ENCODE measurements at places on chromosomes 11 and 22.

- DNase-seq = no peak
These were observed 197.7 kb upstream of the CTSC start for GRCh38 chr11:88535266-88535665.

DNA sequence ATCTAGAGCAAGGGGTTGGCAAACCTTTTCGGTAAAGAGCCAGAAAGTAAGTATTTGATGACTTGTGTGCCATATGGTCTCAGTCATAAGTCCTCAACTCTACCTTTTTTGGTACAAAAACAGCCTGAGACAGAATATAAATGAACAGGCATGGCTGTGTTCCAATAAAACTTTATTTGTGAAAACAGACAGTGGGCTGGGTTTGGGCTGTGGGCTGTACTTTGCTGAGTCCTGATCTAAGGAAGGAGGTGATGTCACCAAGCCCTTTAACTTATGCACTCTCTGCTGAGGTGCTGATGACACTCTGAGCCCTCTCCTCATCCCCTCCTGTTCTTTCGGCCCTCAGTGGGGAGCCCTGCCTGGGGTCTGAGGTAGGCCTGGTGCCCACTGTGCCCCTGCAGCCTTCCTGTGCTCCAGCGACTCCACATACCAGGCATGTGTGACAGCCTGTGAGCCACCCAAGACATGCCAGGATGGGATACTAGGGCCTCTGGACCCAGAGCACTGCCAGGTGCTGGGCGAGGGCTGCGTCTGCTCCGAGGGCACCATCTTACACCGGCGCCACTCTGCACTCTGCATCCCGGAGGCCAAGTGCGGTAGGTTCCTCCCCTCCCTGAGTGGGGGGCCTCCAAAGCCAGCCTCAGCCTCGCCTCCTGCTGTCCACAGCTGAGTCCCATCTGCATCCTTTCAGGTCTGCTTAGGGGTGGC lies 85.9 kb upstream of the MYOD1 start:
- DNase-seq = no peak

GRCh38 chr11:1782831-1783724 lies 19.4 kb upstream of the CTSD start:
- DNase-seq = no peak

GRCh38 chr11:61714916-61715315 lies 34.7 kb downstream of the DAGLA start:
- DNase-seq = no peak

- no peak for DNase-seq
These were observed 4.7 kb downstream of the CCDC34 start for GRCh38 chr11:27358296-27358695.

DNA sequence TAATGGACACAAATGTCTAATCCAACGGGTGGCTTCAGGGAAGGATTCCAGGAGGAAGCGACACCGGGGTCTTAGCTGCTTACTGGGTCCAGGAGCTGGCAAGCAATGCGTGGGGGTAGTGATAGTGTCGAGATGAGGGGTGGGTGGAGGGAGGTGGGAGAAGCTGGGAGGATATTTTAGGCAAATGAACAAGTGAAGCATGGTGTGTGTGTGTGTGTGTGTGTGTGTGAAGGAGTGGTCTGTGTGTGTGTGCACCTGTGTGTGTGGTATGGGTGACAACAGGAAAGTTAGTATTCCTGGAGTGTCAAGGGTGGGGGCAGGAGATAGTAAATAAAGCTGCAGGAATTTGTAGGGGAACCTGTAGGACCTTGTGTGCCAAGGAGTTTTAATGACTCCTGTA lies 126.9 kb upstream of the ZBED5 start:
- DNase-seq = no peak

DNA sequence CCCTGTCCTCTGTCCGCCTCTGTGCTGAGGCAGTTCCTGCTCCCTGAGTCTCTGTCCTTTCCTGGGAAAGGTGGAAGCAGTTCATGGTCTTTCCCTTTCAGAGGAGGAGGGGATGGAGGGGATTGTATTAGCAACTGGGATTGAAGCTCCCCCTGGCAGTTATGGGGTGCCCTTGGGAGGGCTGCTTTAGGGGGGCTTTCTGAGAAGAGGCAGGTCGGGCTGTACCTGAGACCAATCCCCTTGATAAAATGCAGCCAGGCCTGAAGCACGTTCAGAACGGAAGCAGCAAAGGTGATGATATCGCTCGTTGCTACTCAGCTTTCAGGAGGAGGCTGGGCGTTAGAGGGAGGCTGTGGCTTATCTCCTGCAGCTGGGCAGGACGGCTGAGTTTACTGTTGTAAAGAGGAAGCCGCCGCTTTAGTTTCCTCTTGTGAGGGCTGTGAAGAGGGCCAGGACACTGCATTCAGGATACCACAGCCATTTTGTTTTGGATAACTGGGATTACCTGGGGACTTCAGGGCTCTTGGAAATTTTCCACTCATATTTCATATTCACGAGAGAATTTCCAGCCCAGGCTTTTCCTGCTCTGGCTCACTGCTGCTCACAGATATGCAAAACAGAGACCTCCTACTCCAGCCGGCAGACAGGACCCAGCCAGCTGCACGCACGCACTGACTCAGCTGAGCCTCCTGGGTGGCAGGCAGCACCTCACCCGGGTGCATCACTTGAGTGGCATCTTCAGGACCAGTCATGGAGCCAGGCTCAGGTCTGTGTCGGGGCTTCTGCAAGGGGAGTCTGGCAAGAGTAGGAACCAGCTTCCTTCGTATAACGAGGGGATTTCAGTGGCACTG lies 798 bp downstream of the AMPD3 start:
- DNase-seq = peak; percentile 57

- peak; percentile 25 for DNase-seq
These were observed 34.4 kb upstream of the SUSD2 start for GRCh38 chr22:24146791-24147353.

GRCh38 chr22:20015971-20016733 lies 471 bp downstream of the ARVCF start:
- DNase-seq = no peak

DNA sequence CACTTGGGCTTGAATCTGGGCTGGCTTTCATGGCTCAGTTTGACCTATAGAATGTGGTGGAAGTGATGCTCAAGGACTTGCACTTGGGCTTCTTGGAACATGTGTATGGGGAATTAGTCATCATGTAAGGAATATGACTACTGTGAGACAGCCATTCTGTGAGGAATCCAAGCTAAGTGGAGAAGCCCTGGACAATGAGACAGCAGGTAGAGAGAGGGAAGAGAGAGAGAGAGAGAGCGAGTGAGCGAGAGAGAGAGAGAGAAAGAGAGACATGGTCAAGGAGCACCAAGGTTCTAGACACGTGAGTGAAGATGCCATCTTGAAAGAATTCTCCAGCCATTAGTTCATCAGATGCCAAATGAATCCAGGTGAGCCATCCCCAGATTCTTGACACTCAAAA lies 261.6 kb upstream of the SORL1-AS1 start:
- DNase-seq = no peak

- DNase-seq = no peak
These were observed 235.4 kb downstream of the METTL15 start for GRCh38 chr11:28343304-28344233.

DNA sequence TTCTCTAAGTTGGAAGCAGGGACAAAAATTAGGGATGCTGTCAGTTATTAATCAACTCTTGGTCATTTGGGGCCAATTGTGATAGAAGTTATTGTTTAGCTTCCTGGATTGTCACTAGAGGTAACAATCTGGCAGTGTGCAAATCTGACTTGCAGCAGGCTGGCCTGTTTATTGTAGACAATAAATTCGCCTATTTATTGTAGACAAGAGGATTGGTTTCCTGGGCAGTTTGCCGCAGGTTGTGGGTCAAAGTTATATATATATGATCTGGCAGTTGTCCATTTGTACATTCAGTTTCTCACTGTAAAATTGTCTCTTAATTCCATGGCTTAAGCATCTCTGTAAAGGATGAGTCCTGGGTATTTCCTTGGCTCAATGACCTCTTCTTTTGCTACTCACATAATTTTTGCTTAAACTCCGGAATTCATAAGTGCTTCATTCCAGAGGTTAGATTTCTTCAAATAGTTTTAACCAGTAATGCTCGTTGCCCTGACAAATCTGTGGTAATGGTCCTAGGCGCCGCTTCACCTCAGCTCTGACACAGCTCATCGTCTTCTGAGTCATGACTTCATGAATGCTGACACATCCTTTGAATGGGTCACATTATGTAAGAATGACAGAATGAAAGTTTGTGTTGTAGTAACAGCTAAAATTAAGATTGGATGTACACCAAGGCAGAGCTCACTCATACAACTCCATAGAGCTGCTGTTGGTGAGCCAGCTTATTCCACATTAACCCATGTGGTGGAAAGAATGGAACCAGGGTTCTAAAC lies 7.8 kb upstream of the MMP3 start:
- no peak for DNase-seq

GRCh38 chr11:95660038-95660437 lies 129.5 kb downstream of the FAM76B start:
- DNase-seq = no peak

GRCh38 chr22:22348127-22348814 lies 103.7 kb downstream of the VPREB1 start:
- DNase-seq = no peak

DNA sequence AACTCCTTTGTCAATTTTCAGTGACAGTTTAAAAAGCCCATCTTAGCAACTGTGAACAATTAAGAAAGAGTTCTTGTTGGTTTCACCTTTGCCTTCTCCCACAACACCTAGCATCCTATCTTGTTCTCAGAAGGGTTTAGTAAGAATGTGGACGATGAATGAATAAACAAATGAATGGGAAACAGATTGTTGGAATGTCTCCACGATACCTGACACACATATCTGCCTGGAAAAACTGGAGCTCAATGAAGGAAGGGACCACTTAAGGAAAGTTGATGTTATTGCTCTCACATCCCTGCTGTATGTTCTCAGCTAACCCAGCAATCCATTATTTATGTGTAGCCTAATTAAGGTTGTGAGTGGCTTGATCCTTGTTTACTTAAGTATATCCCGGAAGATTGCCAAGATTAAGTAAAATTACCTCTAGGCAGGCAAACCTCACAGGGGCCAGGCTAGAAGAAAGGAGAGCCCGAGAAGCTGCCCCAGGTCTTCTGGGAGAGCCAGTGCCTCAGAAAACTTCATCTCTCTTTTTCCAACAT lies 286.4 kb downstream of the NXPE2 start:
- no peak for DNase-seq

DNA sequence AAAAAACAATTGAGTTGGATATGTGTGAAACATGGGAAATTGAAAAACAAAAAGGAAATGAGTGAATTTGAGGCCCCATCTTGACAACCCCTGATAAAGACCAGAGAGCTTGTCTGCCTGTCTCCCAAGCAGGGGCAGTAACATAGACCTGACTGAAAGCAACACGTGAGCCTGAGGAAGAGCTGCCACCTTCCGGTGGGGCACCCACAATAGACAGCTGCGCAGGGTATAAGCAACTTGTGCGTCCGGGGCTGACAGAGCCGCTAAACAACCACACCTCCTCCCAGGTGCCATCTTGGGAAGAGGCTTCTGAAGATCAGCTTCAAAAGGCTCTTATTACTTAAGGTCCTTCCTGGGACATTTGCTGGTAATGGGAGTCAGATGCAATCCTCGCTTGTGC lies 166.8 kb downstream of the NTM start:
- DNase-seq = no peak

DNA sequence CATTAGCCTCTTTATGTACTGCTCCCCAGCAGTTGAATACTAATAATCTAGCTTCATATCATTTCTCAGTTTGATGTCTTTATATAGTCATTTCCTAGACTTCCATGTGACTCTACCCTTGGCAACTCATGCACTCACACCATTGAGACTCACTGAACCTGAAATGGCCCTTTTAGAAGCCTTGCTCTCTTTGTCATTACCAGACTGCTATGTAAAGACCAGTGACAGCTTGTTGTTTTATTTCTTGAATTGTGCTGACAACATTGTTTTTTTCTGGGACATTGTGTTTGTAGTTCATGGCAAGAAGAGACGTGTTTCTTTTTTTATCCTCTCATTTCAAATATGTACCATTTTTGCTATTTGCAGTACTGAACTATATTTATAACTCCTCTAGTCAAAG lies 256.5 kb downstream of the CNTN5 start:
- no peak for DNase-seq

DNA sequence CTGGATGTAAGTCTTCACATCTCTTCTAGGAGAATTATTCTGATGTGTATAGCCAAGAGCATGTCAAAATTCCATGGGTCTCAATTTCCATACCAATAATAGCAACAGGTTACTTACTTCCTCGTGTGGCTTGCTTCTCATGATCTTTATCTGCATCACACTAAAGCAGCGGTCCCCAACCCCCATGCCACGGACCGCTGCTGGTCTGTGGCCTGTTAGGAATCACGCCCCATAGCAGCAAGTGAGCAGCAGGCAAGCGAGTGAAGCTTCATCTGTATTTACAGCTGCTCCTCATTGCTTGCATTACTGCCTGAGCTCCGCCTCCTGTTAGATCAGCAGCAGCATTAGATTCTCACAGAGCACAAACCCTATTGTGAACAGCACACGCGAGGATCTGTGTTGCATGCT lies 28.9 kb upstream of the SLC25A1 start:
- DNase-seq = no peak

GRCh38 chr11:2983908-2984307 lies 8.2 kb downstream of the NAP1L4 start:
- DNase-seq = no peak

- DNase-seq = no peak
These were observed 277.5 kb downstream of the KIRREL3 start for GRCh38 chr11:126722956-126723664.

GRCh38 chr22:22164541-22165272 lies 79.9 kb upstream of the VPREB1 start:
- no peak for DNase-seq

DNA sequence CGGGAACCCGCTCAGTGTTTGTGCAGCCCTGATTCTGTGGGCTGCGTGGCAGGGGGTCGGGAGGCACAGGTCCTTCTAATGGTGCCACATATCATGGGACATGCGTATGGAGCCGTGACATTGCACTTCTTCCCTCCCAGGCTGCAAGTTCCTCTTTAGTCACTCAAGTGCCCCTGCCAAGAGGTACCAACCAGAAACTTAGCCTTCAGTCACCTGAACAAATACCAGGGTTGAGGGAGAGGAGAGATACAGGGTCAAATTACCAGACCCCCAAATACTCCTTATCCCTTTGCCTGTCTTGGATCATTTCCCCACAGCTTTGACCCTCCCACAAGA lies 209.1 kb downstream of the BUD13 start:
- DNase-seq = no peak

All from gastrocnemius medialis (tissue), 4 donors.